ENCODE measurements at places on chromosomes 13 and 19.
A peak's percentile ranks its signal among the peaks of the same experiment; 100 is the strongest.

DNA sequence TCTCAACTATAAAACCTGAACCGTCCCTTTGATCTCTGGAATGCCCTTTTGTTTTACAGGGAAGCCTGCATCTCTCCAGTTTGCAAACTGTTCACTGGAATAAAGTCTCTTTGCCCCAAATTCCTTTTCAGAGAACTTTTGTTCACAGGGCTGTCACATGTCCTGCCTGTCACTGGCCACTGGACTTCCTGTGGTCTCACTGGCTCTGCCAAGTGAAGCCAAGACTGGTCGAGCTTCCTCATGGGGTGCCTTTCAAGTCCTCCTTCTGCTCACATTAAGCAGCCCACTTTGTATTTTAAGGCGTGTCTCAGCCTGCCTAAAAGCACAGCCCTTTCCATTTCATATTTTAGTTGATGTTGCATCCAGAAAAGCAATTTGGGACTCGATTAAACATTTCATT, 215.7 kb downstream of the KATNAL1 start:
- DNase-seq: no peak

GRCh38 chr19:5099701-5100221, 130.8 kb downstream of the KDM4B start:
- no peak for DNase-seq

GRCh38 chr13:40452038-40452666, 214.3 kb downstream of the FOXO1 start:
- no peak for DNase-seq

GRCh38 chr19:6023085-6023682, 45.2 kb upstream of the RANBP3 start:
- DNase-seq: no peak

GRCh38 chr19:42068756-42069571, 1.0 kb downstream of the GRIK5 start:
- DNase-seq: no peak

DNA sequence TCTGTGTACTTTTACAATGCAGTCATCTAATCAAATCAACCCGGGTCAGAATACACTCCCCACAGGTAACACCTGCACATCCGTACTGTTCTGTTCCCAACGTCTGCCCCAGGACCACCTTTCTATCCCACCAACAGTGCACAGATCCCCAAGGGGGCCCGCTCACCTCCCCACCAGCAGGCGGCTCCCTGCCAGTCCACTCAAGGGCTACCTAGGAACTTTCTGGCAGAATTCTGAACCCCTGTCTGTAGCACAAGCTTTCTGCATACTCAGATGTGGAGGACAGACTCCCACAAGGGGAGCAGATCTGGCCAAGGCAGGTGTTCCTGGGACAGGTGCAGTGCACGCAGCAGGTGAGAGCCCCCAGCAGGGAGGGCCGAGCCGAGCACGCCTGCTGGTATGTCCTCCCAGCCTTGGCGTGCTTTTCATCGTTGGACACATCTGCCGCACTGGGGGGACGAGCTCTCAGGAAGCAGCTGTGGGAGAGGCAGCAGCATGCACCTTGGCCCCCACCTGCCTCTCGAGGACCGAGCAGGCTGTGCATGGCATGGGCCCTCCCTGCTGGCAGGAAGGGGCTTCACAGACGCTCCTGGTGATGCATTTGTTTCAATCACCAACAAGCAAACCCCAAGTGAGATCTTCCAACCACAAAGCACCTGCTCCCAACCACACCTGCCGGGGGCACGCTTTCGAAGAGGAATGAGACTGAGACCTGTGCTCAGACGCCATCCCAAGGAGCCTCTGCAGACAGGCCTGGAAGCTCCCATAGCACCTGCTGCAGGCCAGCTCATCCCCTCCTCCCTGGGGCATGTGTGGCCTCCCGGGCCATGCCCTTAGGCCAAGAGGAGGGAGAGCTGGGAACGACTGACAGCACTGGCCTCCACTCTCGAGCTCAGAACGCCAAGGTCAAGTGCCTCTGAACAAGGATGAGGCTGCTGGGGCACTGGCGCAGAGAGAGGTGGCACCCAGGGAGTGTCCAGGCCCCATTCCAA, 35.9 kb downstream of the RAB20 start:
- DNase-seq: no peak

DNA sequence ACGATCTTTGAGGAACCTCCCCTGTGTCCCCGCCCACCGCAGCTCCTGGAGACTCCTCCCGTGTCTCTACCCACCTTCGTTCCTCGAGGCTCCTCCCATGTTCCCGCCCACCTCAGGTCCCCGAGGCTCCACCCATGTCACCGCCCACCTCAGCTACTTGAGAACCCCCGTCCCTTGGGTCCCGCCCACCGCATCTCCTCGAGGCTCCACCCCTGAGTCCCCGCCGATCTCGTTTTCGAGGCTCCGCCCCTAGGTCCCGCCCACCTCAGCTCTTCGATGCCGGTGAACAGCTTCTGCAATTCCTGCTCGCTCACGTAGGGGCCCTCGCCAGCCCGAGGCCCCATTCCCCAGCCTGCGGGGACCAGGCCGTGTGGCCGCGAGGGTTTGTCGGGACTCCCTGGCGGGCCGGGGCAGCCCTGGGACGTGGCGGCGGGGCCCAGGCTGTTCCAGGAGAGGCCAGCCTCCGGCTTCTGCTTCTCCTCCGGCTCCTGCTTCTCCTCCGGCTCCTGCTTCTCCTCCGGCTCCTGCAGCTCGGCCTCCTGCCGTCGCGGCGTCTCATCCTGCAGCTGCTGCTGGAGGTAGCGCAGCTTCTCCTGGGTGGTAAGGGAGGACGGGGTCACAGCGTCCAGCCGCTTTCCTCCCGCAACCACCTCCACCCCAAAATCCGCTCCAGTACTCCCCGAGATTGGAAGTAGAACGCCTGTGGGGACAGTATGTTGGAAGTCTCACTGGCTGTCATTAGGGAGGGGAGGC, 16.7 kb downstream of the TSKS start:
- DNase-seq: peak; percentile 75

GRCh38 chr13:68551701-68552522, 1321.8 kb upstream of the PCDH9 start:
- no peak for DNase-seq

GRCh38 chr13:58463841-58464240, 832.3 kb downstream of the PCDH17 start:
- no peak for DNase-seq

GRCh38 chr19:39139305-39139874, 13.8 kb downstream of the PAK4 start:
- no peak for DNase-seq

DNA sequence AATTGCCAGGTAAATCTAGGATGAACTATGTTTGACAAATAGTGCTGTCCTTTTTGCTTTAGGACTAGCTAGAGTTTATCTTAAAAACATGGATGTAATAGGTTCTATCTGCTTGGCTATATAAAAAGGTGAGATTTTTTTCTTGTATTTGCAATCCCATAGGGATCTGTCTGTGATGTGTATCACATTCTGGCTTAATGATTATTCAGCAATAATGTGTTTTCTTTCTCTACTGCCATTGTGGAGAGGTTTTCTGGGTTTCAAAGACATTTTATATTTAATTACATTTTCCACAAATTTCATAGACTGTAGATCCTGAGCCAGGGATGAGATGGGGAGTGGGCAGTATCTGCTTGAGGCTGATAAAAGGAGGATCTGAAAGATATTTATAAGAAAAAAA, 277.8 kb upstream of the SLITRK5 start:
- no peak for DNase-seq

- DNase-seq: no peak
These were observed 36.1 kb downstream of the ZSWIM9 start for GRCh38 chr19:48206397-48207093.

DNA sequence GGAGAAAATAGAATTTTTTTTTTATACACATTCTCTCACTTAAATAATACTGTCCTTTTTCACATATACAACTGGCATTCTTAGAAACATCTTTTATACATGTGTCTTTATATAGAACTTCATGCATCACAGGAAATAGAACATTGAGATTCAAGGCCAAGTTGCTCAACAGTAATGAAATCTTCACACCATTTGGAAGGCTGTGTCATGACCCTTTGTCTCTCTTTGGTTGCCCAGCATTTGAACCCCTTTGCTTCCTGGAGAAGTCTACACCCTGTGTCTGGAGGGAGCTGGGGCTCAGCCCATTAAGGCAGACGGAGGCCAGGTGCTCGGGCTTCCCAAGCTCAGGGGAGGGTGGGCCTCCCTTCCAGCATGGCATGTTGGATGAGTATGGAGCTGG, 41.1 kb downstream of the B3GLCT start:
- no peak for DNase-seq

- no peak for DNase-seq
These were observed 24.3 kb downstream of the C13orf46 start for GRCh38 chr13:113949546-113949945.

GRCh38 chr13:31790992-31791391, 51.7 kb downstream of the RXFP2 start:
- DNase-seq: no peak

DNA sequence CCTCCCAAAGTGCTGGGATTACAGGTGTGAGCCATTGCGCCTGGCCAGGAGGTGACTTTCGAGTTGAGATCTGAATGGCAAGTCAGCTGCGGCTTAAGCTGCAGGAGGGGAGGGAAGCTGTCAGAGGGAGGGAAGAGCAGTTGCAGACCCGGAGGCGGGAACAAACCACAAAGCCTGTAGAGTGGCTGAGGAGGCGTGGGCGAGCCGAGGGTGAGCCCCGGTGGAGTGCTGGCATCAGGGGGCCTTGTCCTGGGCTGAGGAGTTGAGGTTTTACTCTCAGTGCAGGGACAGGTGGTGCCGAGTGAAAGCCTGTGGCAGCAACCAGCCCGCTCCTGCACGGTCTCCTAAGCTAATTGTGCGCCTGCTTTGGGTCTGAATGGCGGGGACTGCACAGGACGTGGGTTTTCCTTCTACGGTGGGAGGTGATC, 24.2 kb downstream of the PPP1R37 start:
- DNase-seq: peak; percentile 80

DNA sequence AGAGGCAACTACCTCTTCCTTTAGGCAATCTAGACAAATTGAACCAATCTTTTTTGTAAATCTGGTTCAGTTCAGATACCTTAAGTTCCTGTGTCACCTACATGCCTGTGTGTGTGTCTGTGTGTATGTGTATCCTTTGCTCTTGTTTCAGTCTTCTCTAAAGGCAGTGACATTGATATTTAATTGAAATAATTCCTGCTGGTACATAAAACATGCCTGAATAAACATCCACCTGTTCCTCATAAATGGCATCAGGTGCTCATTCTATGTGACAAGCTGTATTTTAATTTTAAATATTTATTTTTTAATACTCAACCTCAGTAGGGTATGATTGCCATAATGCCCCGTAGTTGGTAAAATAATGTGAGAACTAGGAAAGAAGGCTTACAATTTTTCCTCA, 1606.4 kb upstream of the PRR20A start:
- DNase-seq: no peak

GRCh38 chr19:19946226-19946625, 45.5 kb downstream of the ZNF93 start:
- DNase-seq: no peak

GRCh38 chr13:80011448-80012212, 329.3 kb downstream of the SPRY2 start:
- DNase-seq: no peak

GRCh38 chr13:38703255-38703654, 16.4 kb downstream of the FREM2 start:
- DNase-seq: no peak

- no peak for DNase-seq
These were observed 260.8 kb downstream of the EFNB2 start for GRCh38 chr13:106274551-106275203.

- DNase-seq: no peak
These were observed 20.4 kb downstream of the DGKH start for GRCh38 chr13:42068886-42069285.

GRCh38 chr13:112693831-112694497, 4.1 kb downstream of the ATP11A start:
- DNase-seq: peak; percentile 43

DNA sequence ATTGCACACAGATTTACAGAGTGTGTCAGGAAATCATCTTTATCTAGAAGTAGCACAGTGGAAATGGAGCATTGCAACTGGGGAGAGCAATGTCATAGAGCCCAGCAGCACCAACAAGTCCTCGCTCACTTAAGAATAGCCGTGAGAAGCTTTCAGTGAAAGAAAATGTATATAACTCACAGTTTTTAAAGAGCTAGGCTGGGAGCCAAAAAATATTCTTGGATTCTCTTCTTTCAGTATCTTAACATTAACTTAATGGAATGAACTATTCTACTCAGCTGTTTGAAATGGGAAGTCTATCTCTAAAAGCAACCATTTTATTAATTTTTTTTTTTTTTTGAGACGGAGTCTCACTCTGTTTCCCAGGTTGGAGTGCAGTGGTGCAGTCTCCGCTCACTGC, 329.6 kb downstream of the COG6 start:
- no peak for DNase-seq

GRCh38 chr19:4139614-4140236, 13.7 kb upstream of the CREB3L3 start:
- DNase-seq: peak; percentile 95

- peak; percentile 80 for DNase-seq
These were observed 49.3 kb upstream of the GPR183 start for GRCh38 chr13:99356262-99357091.

- no peak for DNase-seq
These were observed 917 bp downstream of the SPC24 start for GRCh38 chr19:11154683-11155047.

GRCh38 chr19:49148784-49149651, 6.2 kb downstream of the HRC start:
- peak; percentile 91 for DNase-seq

GRCh38 chr19:33235996-33236350, 10.3 kb upstream of the SLC7A10 start:
- peak; percentile 70 for DNase-seq

- DNase-seq: no peak
These were observed 189.3 kb downstream of the TM9SF2 start for GRCh38 chr13:99690426-99691174.

DNA sequence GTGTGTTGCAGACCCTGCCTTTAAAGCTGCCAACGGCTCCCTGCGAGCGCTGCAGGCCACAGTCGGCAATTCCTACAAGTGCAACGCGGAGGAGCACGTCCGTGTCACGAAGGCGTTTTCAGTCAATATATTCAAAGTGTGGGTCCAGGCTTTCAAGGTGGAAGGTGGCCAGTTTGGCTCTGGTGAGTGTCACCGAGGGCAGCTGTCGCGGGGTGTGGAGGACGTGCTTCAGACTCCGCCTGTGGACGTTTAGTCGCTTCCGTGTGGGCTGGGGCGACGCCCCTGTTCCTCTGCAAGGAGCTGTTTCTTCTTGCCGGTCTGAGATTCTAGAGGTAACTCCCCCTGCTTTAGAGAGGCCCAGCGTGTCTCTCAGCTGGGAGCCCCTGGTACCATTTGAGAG, 24.5 kb downstream of the LAMP1 start:
- no peak for DNase-seq

DNA sequence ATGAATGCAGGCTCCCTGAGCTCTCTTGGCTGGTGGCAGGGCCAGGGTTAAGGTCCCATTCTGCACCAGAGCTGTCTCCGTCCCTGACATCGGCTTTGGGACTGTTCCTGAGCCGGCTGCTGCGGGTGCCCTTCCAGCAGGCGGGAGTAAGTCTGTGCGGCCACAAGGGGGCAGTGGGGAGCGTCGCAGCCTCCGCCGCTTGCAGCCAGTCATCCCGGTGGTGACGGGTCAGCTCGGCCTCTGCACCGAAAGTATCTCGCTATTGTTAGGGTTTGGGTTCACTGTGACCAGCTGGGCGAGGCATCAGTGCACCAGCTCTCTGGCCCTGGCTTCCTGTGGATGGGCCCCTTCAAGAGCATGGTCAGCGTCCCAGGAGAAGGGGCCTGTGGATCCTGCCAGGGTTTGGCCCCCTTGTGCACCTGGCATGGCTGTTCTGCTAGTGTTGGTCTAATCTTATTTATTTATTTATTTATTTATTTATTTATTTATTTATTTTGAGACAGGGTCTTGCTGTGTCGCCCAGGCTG, 15.1 kb downstream of the NDUFB7 start:
- DNase-seq: peak; percentile 90

- no peak for DNase-seq
These were observed 12.0 kb downstream of the IGFL3 start for GRCh38 chr19:46112527-46112926.

Measured in activated effector memory CD4-positive, alpha-beta T cell treated with anti-CD3 and anti-CD28 coated beads, Interleukin-2, amount 50 U/mL, for 16 hours (primary cell).